ENCODE measurements at places on chromosomes 3 and 15.

GRCh38 chr15:89469426-89470096 lies 26.8 kb downstream of the RHCG start:
- no peak for DNase-seq

DNA sequence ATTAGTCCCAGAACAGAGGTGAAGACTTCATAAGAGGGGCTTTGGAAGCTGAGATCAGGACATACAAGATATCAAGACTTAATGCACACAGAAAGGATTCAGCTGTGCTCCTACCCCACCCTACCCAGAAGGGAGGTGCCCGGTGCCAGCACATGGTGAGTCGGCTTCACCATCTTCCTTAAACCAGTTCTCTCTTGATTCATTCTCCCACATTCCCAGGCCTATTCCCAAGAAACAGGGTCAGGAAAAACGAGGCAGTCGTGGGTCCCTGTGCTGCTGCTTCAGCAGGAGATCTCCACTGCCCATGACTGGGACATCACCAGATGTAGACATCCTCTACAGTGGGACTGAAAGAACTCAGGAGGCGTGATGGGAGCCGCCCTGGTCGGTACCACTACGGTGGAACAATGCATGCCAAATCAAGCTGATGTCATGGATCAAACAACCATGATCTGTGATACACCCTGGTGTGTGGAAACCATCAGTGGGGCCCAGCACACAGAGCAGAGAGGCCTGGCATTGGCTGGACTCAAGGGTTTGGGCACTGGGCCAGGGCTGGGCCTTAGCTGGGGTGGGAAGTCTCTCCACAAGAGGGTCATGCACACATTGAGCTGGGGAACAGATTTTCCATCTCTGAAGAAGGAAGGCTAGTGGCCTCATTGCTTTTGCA lies 41.9 kb downstream of the CCDC12 start:
- DNase-seq, result no peak

DNA sequence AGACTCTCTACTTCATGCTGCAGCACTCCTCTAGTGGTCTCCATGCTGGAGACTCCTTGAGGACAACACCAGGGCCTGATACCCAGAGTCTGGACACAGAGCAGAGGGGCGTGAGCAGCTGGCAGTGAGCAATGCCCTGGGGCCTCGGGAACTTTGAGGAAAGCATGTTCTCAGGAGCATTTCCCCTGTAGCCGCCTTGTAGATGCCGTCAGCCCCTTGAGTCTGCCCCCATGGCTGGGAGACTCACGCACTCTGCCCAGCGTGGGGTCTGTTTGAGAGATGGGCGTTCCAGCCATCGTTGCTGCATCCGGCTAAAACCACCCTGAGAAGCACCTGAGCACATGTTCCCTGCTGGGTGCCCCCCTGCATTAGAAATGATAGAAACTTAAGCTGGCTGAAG lies 56.8 kb downstream of the PLXNA1 start:
- no peak for DNase-seq

DNA sequence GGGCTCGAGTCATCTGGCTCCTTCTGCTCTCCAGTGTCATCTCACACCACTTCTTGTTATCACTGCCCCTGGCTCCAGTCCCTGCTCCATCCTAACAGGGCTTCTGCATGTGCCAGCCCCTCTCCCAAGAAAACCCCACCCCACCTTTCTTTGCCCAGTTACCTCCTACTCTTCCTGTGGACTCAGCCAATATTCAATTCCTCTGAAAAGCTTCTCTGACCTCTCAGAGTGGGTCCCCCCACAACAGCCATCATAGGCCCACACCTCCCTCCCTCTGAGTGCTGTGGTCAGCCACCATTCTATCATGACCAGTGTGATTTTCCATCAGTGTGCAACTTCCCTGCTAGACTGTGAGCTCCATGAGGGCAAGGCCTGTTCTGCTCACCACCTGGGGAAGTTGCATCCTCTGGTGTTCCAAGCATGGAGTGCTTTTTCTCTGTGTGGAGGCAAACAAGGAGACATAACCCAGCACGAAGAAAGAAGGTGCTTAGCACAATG lies 71.6 kb downstream of the ADCY5 start:
- no peak for DNase-seq

DNA sequence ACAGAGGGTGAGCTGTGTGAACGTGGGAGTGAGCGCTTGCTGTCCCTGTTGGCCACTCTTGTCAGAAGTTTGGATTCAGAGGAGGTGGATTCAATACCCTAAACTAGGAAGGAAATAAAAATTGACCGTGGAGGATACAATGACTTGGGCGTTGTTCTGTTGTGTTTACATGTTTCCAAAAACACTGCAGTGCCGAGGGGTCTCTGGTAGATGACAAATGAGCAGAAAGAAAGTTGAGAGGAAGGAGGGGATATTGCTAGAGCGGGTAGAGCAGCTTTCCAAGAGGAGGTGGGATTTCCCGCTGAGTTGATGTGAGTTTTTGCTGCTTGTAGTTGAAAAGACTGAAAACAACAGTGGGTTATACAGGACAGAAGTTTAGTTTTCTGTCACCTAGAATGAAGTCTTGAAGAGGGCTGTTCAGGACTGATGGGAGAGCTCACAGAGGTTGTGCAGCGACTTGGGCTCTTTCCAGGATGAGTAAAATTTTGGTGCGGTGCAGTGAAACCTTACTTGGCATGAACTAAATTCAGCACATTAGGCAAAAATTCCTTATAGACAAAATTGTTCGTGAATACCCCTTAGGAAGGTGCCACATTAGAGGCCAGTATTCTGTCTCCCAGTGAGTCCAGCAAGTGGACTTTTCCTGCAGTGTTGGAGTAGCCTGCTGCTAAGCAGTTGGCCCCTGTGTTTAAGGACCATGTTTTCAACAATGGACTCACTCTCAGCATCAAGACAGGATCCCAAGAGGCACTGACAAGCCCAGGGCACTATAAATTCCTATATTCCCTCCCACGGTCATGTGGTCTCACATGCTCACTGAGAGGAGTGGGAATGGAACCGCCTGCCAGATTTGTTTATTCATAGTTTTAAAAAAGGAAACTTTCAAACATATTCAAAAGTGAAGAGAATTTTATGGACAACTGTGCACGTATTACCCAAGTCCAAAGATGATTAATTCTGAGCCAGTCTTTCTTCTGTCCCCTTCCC lies 435.0 kb upstream of the C2CD4B start:
- DNase-seq, result no peak

GRCh38 chr3:176920766-176921160 lies 276.5 kb downstream of the TBL1XR1 start:
- DNase-seq, result no peak

- no peak for DNase-seq
Observed at GRCh38 chr15:26595611-26596010, 177.3 kb downstream of the GABRB3 start.

DNA sequence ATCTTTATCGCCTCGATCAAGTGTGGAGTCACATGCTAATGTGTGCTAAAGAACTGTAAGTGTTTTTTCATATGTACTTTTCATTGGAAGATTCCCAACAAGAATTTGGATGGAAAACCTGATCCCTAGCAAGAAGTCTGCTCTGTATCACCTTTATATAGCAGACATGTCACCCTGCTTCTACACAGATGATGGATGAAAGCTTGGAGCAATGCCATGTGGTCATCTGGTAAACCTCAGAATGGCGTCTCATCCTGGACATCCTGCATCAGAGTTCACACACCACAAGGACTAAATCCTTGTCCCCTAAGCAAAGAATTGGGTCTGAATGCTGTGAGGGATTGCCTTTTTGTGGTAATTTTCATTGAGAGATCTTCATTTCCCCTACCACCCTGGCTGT lies 42.1 kb upstream of the CTDSPL start:
- no peak for DNase-seq

GRCh38 chr3:117846238-117846637 lies 1136.7 kb downstream of the TUSC7 start:
- no peak for DNase-seq

DNA sequence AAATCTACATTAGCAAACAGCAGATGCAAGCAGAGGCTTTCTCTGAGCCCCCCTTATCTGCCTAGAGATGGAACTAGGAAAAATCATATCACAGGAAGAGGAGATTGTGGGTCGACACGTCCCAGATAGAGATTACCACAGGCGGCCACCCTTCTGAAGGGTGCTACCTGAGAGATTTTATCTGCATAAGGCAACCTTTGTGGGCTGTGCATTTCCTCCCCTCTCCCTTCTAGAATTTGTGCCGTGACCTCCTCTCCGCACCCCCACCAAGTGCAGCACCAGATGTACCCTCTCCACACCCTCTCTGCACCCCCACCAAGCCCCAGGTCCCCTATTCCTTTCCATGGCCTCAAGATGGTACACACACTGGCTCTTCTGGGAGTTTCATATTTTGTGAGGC lies 27.4 kb downstream of the METTL6 start:
- no peak for DNase-seq

- DNase-seq, result peak; percentile 72
Observed at GRCh38 chr15:50182219-50183013, 420 bp downstream of the SLC27A2 start.

- DNase-seq, result peak; percentile 47
Observed at GRCh38 chr3:127690823-127691452, 18.2 kb downstream of the ABTB1 start.

DNA sequence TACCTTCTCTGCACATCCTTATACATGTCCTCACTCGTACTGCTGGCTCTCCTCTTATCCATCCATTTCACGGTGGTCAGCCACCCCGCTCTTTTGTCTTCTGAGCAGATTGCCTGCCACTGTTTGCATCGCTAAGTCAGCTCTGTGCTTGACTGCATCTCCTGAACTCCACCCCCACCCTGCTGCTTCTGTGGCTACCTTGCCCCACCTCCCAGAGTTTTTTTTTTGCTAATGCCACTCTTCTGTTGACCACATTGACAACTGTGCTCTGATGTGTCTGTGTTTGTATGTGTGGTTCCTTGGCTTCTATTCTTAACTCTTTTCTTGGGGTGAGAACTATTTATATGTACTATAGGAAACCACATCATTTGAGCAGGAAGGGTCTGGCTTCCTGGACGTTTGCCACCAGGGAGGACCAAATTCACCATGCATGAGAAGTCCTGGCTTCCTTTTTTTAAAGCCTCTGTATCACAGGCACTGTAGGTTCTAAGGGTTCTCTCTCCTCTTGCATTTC lies 12.8 kb upstream of the MTMR10 start:
- DNase-seq, result peak; percentile 90

DNA sequence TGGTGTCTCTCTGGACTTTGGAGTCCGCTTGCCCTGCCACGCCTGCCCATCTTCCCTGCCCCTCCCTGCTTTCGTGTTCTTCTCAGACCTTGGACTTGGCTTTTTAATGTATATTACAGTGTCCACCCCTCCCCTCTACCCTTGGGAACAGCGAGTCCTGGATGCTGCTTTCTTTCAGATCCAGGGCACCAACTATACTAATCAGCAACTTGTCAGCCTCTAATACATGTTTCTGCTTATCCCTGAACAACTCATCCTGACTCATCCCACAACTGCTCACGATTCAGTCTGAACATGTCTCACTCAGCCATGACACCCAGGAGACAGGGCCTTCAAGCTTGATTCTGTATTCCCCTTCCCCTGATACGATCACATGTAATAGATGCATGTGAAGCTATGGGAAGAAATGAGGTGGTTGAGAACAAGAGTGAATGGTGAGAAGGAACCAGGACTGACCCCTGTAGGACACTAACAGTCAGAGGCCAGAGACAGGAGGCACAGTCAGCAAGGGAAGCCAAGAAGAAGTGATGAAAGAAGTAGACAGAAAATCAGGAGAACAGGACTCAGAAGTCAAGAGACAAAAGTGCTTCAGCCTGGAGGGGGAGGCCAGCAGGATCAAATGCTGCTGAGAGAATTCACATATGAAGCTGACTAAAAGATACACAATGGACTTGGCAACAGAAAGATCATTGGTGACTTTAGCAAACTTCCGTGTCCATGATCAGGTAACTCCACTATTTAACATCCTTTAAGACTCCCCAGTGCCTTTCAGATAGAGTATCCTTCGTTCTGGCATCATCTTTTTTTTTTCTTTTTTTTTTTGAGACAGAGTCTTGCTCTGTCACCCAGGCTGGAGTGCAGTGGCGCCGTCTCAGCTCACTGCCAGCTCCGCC lies 35.4 kb downstream of the BCL2L10 start:
- DNase-seq, result peak; percentile 47

DNA sequence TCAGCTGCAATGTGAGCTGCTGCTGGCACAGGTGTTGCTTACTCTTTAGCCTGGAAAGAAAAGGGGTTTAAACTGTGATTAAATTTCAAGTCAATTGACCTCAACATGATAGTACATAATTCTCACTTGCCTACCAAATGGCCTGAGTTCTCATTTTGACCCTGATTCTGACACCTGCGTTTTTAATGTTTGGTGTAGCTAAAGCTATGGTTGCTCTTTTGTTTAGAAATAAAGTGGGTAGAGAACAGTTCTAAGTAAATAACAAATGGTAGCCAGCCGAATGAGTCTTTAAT lies 100.8 kb upstream of the SOX2 start:
- no peak for DNase-seq

DNA sequence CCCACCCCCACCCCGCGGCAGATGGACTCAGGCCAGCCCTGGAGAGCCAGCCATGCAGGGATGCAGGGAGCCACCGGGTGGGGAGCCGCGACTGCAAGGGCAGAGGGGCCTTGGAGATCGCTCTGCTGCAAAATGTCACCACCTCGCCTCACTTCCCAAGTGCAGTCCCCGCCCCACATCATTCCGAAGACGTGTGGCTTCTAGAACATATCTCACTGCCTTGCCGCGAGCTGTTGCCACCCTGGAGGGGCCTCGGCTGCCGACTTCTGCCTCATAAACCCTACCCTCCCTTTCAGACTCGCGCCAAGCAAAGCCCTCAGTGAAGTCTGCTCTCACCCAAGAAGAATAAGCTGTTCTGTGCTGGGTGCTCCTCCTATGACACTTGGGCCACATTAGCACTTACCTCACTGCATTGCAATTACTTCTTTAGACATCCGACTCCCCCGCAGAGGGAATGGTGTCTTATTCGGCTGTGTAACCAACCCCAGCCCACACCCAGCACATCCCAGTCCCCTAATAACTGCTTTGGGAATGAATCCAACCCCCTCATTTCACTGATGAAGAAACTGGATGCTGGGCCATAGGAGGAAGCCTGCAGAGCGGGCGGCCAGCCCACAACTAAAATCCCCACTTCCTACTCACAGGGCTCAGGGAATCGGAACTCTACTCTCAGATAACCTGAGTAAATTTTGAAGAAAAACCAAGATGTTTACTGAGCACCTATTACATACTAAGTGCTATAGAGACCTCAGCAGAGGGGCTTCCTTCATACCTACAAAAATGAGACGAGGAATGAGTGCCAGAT lies 8.6 kb downstream of the TLE3 start:
- DNase-seq, result no peak
